CD8-positive, alpha-beta memory T cell (primary cell): ENCODE measurements at places on chromosomes 2 and 18. TPM values are rescaled to one million over a fixed set of nuclear protein-coding genes. Genes with fewer than 3 reads are reported as not detected.

GRCh38 chr2:163602196-163602595 lies 133.6 kb downstream of the FIGN start:
- no peaks in the 10 kb centered on the region for H3K4me1 ChIP-seq
- H3K27ac ChIP-seq, result no peak overlapping the region
- H3K36me3 ChIP-seq, result no peaks in the 10 kb centered on the region
- no peaks in the 10 kb centered on the region for H3K27me3 ChIP-seq

GRCh38 chr18:63585988-63586387 lies 1.2 kb upstream of the SERPINB13 start:
- H3K4me1 ChIP-seq, result no peaks in the 10 kb centered on the region
- no peaks in the 10 kb centered on the region for H3K27me3 ChIP-seq
- DNase-seq, result no peak
- no peaks in the 10 kb centered on the region for H3K36me3 ChIP-seq
- H3K27ac ChIP-seq, result no peak overlapping the region

- H3K27me3 ChIP-seq, result no peaks in the 10 kb centered on the region
- DNase-seq, result no peak
- H3K27ac ChIP-seq, result no peak overlapping the region
- H3K4me3 ChIP-seq, result no peak overlapping the region
Measured at GRCh38 chr2:100012561-100012960, 129.8 kb downstream of the AFF3 start.

DNA sequence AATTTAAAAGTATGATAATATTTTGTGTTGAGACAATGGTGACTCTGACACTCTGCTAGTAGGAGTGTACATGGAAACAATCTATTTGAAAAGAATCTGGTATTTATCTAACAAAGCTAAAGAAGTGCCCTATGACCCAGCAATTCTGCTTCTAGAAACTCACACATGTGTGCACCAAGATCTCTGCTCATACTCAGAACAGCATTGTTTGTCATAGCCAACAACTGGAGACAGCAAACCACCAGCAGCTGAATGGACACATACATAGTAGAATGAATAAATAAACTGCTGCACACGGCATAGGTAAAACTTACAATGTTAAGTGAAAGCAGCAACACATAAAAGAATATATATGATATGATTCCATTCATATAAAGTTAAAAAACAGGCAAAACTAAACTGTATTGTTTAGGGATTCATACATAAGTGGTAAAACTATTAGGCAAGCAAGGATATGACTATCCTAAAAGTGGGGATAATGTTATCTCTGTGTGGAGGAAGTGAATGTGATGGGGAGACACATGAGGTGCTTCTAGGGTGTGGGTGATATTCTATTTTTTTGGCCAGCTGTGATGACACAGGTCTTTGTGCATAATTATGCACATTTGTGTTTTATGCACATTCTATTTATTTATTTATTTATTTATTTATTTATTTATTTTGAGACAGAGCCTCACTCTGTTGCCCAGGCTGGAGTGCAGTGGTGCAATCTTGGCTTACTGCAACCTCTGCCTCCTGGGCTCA lies 71.1 kb downstream of the RFTN2 start:
- no peaks in the 10 kb centered on the region for H3K36me3 ChIP-seq
- no peak overlapping the region for H3K4me3 ChIP-seq
- no peaks in the 10 kb centered on the region for H3K27me3 ChIP-seq
- no peak for DNase-seq
- no peaks in the 10 kb centered on the region for H3K4me1 ChIP-seq

DNA sequence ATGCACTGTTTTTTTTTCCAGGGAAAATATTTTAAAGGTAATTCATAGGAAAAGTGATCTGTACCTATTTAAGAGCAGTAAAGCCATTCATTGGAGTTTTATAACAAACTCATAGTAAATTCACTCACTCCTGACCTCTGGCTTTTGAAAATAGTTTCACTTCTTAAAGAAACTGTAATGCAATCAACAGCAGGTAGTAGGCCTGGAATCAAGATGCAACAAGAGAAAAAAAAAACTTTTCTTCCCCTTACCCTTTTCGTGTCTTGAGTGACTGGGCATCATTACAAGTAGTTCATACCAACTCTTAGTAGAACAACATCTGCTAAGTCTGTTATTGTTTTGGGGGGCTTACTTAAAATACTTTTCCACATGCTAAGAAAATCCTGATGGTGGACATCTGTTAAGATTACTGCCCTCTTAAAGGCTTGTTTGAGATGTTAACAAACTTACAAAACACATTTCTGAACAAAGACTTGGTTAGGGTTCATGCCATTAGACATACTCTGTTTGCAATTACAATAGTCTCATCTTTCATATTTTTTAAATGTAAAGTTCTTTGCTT lies 164.1 kb upstream of the FOSL2 start:
- no peaks in the 10 kb centered on the region for H3K27me3 ChIP-seq
- DNase-seq, result no peak
- H3K4me1 ChIP-seq, result no peaks in the 10 kb centered on the region
- H3K36me3 ChIP-seq, result no peaks in the 10 kb centered on the region
- H3K4me3 ChIP-seq, result no peak overlapping the region
- H3K27ac ChIP-seq, result no peak overlapping the region

- no peak overlapping the region for H3K4me3 ChIP-seq
- peaks cover 36% of the 10 kb centered on the region for H3K36me3 ChIP-seq
- DNase-seq, result no peak
- H3K27ac ChIP-seq, result peak overlapping the region; percentile 11
Measured at GRCh38 chr2:238169708-238170251, 11.0 kb downstream of the ERFE start.

GRCh38 chr18:12658426-12659138 lies 675 bp upstream of the SPIRE1 start:
- peak; percentile 27 for DNase-seq
- no peak overlapping the region for H3K27ac ChIP-seq
- no peaks in the 10 kb centered on the region for H3K36me3 ChIP-seq
- no peaks in the 10 kb centered on the region for H3K27me3 ChIP-seq

DNA sequence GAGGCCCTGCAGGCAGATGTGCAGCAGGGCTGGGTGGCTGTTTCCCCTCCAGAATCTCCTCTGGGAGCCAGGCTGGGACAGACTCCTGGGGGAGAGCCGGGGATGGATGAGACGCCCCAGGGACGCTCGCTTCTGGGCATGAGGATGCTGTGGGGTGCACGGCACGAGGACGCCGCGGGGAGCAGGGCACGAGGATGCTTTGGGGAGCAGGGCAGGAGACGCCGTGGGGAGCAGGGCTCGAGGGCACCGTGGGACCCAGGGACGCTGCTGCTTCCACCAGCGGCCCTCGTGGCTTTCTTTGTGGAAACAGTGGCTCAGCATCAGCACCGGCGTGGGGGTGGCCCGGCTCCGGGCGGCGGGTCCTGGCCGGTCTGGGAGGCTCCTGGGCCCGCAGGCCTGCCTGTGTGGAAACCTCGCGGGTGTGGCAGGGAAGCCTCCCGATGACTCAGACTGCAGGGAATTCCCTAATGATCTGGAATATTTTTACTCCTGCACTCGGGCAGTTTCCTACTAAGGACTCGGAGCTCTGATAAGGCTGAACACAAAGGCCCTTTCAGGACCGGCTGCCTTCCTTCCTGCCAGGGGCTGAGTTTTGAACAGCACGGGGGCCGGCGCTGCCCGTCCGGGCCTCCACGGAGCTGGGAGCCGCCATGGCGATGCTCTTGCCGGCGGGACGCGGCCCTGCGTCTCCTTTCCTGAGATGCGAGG lies 62.6 kb downstream of the NFATC1 start:
- no peak overlapping the region for H3K27ac ChIP-seq
- H3K36me3 ChIP-seq, result peaks cover 5% of the 10 kb centered on the region
- no peaks in the 10 kb centered on the region for H3K4me1 ChIP-seq
- H3K27me3 ChIP-seq, result no peaks in the 10 kb centered on the region
- no peak overlapping the region for H3K4me3 ChIP-seq
- DNase-seq, result no peak

- no peak for DNase-seq
- H3K36me3 ChIP-seq, result no peaks in the 10 kb centered on the region
- H3K4me1 ChIP-seq, result no peaks in the 10 kb centered on the region
- H3K4me3 ChIP-seq, result no peak overlapping the region
Measured at GRCh38 chr2:207847807-207848544, 78.3 kb upstream of the FZD5 start.

- no peak overlapping the region for H3K27ac ChIP-seq
- no peak overlapping the region for H3K4me3 ChIP-seq
- H3K27me3 ChIP-seq, result no peaks in the 10 kb centered on the region
- no peak for DNase-seq
Measured at GRCh38 chr18:78636260-78636659, 343.4 kb upstream of the SALL3 start.

DNA sequence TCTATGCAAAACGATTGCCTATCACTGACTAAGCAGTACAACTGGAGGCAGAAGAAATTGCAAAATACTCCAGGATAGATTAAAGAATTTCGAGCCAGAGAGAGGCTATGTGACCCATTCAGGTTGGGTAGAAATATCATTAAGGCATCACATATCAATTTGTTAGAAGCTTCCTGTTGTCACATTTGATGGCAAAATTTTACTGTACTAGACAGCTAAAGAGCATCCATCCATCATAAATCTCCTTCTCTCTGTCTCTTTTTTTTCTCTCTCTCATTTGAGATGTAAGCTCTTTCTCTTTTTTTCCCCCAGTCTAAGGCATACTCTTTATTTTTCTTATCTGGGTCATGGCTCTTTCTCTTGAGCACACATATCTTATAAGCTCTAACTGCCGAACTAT lies 155.7 kb downstream of the EVA1A start:
- H3K36me3 ChIP-seq, result no peaks in the 10 kb centered on the region
- H3K27ac ChIP-seq, result no peak overlapping the region
- no peaks in the 10 kb centered on the region for H3K27me3 ChIP-seq
- H3K4me3 ChIP-seq, result no peak overlapping the region
- no peaks in the 10 kb centered on the region for H3K4me1 ChIP-seq
- no peak for DNase-seq

GRCh38 chr2:152012697-152013096 lies 86.1 kb downstream of the CACNB4 start:
- no peaks in the 10 kb centered on the region for H3K4me1 ChIP-seq
- DNase-seq, result no peak
- peaks cover 5% of the 10 kb centered on the region for H3K27me3 ChIP-seq

GRCh38 chr2:232815569-232815968 lies 39.2 kb upstream of the KCNJ13 start:
- no peak for DNase-seq
- H3K4me1 ChIP-seq, result no peaks in the 10 kb centered on the region
- peaks cover 59% of the 10 kb centered on the region for H3K36me3 ChIP-seq
- no peak overlapping the region for H3K27ac ChIP-seq
- no peaks in the 10 kb centered on the region for H3K27me3 ChIP-seq

- no peaks in the 10 kb centered on the region for H3K27me3 ChIP-seq
- DNase-seq, result no peak
- peaks cover 41% of the 10 kb centered on the region for H3K4me1 ChIP-seq
Measured at GRCh38 chr2:112644155-112644932, 1.4 kb upstream of the SLC20A1 start.

- no peak overlapping the region for H3K27ac ChIP-seq
- H3K4me1 ChIP-seq, result no peaks in the 10 kb centered on the region
- no peak for DNase-seq
Measured at GRCh38 chr2:225765820-225766219, 366.3 kb downstream of the NYAP2 start.

GRCh38 chr18:7784171-7784570 lies 217.1 kb downstream of the PTPRM start:
- no peaks in the 10 kb centered on the region for H3K4me1 ChIP-seq
- H3K27ac ChIP-seq, result no peak overlapping the region
- H3K36me3 ChIP-seq, result no peaks in the 10 kb centered on the region
- no peaks in the 10 kb centered on the region for H3K27me3 ChIP-seq

- H3K4me3 ChIP-seq, result peak overlapping the region; percentile 93
- H3K4me1 ChIP-seq, result peaks cover 44% of the 10 kb centered on the region
- peak; percentile 36 for DNase-seq
- peaks cover 49% of the 10 kb centered on the region for H3K36me3 ChIP-seq
- H3K27me3 ChIP-seq, result no peaks in the 10 kb centered on the region
Measured at GRCh38 chr2:219230059-219230540, 494 bp downstream of the ANKZF1 start.

DNA sequence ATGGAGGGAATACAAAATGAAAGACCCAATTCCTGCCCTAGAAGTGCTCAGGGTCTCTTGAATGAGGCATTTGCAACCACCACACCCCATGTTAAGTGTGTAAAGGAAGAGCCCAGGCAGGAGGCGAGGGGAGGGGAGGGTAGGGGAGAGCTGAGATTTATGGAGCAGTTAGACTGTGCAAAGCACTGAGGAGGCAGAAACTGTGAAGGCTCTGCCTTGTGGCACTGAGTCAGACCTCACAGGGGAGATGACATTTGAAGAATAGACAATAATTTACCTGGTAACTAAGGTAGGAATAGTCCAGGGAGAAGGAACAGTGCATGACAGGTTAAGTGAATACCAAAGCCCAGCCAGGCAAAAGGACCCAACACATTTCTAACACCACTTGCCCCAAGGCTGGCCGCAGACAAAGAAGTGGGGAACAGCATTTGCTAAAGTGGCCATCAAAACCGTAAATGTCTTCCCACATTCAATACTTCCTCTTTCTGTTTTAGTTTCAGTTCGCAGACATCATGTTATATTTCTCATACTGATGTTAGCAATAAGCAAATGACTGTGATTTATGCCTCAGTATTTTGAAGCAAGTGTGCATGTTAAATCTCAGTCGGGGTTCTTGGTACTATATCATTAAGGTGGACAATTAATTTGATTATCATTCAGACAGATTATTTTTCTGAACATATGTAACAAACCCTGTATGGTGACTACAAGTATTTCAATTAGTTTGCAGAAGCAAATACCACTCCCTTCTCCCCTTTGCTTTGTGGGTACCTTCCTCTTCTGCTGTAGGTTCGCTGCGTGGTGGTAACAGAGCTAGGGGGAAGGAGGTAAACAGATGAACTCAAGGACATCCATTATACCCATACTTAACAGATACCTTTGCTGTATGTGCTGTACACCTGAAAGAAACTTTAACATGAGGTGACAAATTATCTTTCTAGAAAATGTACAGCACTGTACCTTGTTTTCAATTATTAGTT lies 27.5 kb downstream of the CDH20 start:
- H3K4me3 ChIP-seq, result no peak overlapping the region
- no peak overlapping the region for H3K27ac ChIP-seq
- no peaks in the 10 kb centered on the region for H3K4me1 ChIP-seq
- no peak for DNase-seq
- no peaks in the 10 kb centered on the region for H3K27me3 ChIP-seq

The POTEE gene
- 0.14 TPM for polyA plus RNA-seq

The SH3RF3 gene
- 0.24 TPM for polyA plus RNA-seq

The FEV gene
- not detected for polyA plus RNA-seq

The SEC11C gene
- polyA plus RNA-seq, result 209 TPM

The AGAP1 gene
- polyA plus RNA-seq, result 1.2 TPM

The AMMECR1L gene
- 8.7 TPM for polyA plus RNA-seq
